ENCODE measurements at places on chromosomes 2 and 18.

DNA sequence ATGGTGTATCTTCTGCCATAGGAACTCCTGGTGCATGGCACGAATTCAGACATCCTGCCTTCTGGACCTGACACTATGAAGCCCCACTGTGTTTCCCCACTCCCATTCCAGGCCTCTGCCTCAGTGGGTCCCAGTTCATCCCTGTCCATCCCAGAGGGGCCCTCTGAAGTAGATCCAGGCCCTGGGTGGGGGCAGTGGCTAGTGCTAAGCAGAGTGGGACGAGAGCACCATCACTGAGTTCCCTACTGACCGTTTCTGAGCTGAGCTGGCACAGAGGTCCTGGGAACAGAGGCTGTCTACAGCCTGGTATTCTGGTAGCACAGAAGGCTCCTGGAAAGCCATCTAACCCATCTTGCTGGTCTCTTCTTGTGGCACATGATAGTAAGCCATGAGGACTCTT is 54.0 kb downstream of the ATOH8 start:
- no peaks in the 10 kb centered on the region for H3K4me1 ChIP-seq
- H3K4me3 ChIP-seq = no peak overlapping the region
- DNase-seq = no peak
- no peaks in the 10 kb centered on the region for H3K36me3 ChIP-seq

GRCh38 chr2:21358976-21359375 is 235.2 kb downstream of the TDRD15 start:
- H3K27ac ChIP-seq = no peak overlapping the region
- H3K36me3 ChIP-seq = no peaks in the 10 kb centered on the region
- H3K4me3 ChIP-seq = no peak overlapping the region
- no peaks in the 10 kb centered on the region for H3K27me3 ChIP-seq
- H3K4me1 ChIP-seq = no peaks in the 10 kb centered on the region

DNA sequence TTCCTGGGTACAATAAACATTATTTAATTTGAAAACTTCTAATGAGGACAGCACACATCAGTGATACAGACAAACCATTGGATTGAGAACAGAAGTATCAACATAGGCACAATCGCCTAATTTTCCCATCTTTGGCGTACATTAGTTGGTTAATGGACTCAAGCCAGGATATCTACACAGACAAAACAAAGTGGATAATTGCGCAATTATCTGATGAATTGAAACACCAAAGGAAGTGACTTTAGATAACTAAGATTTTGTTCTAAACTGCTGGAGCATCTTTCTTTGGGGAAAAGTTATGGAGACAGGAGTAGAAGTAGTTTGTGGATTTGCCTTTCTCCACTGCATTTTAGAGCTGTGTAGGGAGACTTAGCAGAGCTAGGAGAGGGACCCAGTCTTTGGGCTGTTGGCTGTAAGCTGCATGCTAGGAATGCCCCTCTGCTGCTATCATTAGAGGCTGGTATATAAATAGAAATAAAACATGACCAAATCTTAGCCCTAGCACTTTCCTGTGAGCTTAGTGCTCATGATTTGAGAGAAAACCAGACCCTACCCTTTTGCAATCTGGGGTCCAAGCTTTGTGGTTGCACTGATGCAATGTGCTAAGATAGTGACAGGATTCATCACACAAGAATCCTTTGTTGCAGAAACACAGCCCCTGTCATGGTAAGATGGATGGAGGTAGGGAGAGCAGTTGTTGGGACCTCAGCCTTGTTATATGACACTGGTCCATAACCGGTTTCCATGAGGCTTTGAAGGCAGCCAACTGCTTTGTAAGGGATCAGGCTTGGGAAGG is 264.5 kb upstream of the PIK3C3 start:
- H3K36me3 ChIP-seq = no peaks in the 10 kb centered on the region
- no peak overlapping the region for H3K27ac ChIP-seq
- H3K27me3 ChIP-seq = no peaks in the 10 kb centered on the region
- no peak overlapping the region for H3K4me3 ChIP-seq

GRCh38 chr2:137333386-137334165 is 568.2 kb downstream of the THSD7B start:
- no peaks in the 10 kb centered on the region for H3K36me3 ChIP-seq
- H3K27me3 ChIP-seq = no peaks in the 10 kb centered on the region
- no peak for DNase-seq
- no peak overlapping the region for H3K4me3 ChIP-seq
- H3K27ac ChIP-seq = peak overlapping the region; percentile 16
- H3K4me1 ChIP-seq = peaks cover 7% of the 10 kb centered on the region

DNA sequence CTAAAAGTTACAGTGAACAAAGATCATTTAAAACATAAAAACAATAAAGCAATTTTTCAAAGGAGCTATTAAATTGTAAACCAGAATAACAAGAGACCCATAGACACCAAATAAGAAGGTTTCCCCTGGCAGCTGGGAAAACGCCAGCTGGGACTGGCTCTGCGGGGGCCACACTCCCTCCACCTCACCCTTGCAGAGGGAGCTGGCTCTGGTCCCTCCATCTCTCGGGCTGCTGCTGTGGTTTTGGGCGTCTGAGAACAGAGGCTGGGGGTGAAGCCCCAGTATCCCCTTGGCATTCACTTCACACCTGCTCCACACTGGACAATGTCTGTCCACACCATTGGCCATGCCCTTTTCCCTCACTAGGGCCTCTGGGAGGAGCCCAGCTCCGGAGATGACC is 62.1 kb upstream of the OTOS start:
- H3K4me3 ChIP-seq = no peak overlapping the region
- no peak overlapping the region for H3K27ac ChIP-seq
- H3K36me3 ChIP-seq = no peaks in the 10 kb centered on the region
- no peak for DNase-seq

- H3K27ac ChIP-seq = no peak overlapping the region
- no peak for DNase-seq
- no peak overlapping the region for H3K4me3 ChIP-seq
- H3K36me3 ChIP-seq = no peaks in the 10 kb centered on the region
- H3K4me1 ChIP-seq = peaks cover 5% of the 10 kb centered on the region
These were observed 28.8 kb downstream of the SETBP1 start for GRCh38 chr18:44709307-44710126.

- no peak overlapping the region for H3K27ac ChIP-seq
- no peak for DNase-seq
- peaks cover 10% of the 10 kb centered on the region for H3K36me3 ChIP-seq
- H3K27me3 ChIP-seq = no peaks in the 10 kb centered on the region
These were observed 25.8 kb downstream of the SPEG start for GRCh38 chr2:219460424-219460926.

DNA sequence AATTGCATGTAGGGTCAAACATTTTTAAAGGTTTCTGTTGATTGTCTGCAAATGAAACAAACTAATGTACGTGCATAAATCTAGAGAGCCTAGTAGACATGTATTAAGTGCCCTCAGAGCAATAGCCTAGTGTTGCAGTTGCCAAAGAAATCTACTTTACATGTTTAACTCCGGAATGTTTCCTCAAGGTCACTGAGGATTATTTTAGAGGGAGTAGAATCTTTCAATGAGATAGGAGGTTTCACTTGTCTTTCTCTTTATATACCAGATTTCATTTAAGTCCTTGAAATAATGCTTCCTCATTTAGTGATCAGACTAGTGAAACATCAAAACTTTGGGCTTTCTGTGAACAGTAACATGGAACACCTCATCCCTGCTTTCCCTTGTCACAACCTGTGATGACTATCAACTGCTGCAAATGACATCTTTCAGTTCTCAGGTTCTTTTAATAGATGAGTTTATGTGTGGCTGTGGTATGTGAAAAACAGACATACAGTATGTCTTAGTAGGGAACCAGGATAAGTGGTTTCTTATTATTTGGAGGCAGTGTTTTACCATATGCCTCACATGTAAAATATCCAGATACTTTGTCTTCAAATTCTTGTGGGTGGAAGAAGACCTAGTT is 5.5 kb downstream of the UBE2E3 start:
- no peak overlapping the region for H3K27ac ChIP-seq
- peaks cover 43% of the 10 kb centered on the region for H3K4me1 ChIP-seq
- H3K4me3 ChIP-seq = no peak overlapping the region
- no peaks in the 10 kb centered on the region for H3K27me3 ChIP-seq
- H3K36me3 ChIP-seq = peaks cover 30% of the 10 kb centered on the region

DNA sequence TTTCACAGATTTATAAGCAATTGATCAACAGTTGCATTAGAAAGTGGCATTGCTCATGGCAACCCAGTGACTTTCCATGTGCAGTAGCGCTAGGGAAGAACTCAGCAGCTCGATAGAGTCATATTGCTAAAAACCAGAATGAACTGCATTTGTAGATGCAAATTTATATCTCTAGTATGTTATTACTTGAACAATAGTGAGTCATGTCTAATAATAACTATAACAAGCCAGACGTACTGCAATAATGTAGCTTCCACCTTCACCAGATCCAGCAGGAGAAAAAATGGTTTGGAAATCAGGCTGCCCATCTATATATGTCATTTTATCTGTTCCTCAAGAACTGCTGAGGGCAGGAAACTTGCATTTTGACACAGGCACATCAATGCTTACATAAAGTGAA is 66.5 kb upstream of the FIGN start:
- H3K27me3 ChIP-seq = no peaks in the 10 kb centered on the region
- H3K27ac ChIP-seq = no peak overlapping the region
- H3K4me3 ChIP-seq = no peak overlapping the region
- no peaks in the 10 kb centered on the region for H3K36me3 ChIP-seq
- no peaks in the 10 kb centered on the region for H3K4me1 ChIP-seq

- DNase-seq = no peak
- H3K4me3 ChIP-seq = no peak overlapping the region
- H3K27me3 ChIP-seq = no peaks in the 10 kb centered on the region
- peaks cover 51% of the 10 kb centered on the region for H3K36me3 ChIP-seq
- peaks cover 9% of the 10 kb centered on the region for H3K4me1 ChIP-seq
- H3K27ac ChIP-seq = peak overlapping the region; percentile 11
These were observed 79.7 kb downstream of the STRN start for GRCh38 chr2:36886664-36887063.

Data from RWPE2 (cell line).